ENCODE measurements at places on chromosomes 4 and X.

DNA sequence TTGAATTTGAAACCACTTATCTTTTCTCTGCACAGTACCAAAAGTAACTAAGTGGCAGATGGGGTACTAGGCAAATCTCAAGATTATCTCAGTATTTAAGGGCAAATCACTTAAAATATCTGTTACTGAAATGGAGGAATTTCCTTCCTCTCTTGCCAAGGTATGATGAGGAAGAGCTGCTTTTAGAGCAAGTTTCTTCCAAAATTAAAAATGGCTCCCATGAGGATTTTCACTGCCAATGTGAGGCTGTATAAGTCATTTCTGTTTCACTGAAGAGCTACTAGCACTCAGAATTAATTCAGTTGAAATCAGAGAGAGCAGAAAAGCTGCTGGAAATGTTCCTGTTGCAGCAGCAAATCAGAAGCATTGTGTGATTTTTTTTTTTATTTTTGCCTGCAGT, 43.4 kb downstream of the GABRB1 start:
- no peak for DNase-seq

GRCh38 chrX:48003367-48003757, 427 bp downstream of the ZNF182 start:
- no peak for DNase-seq

- no peak for DNase-seq
Measured at GRCh38 chrX:129318375-129318774, 204.9 kb downstream of the SMARCA1 start.

DNA sequence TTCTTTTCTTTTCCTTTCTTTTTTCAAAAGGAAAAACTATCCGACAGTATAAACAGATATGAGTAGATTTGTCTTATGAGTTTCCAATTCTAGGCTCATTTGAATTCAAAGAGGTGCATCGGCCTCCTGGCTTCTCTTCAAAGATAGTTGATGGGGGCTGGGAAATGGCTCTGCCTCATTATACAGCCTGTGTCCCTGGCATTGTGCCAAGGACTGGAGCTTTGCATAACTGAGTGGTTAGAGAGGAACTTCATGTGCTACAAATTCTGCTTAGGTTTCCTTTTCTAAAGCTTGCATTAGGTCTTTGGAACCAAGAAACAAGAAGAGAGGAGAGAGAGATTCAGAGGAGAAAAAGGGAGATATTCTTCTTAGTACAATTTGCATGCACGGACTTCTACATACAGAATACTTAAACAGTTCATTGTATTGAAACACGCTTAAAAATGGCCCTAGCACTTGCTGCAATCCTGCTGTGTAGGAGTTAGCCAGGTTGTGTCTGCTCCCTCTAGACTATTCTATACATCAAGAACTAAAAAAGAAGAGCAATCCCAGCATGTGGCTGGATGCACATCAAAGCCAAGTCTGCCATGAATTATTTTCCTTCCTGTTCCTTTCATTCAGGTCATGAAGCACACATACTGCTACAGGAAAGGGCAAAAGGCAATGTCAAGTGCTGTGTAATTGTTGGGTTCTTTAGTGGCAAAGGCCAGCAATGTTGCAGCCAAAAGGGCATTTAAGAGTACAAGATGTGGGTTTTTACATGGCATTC, 70.9 kb downstream of the INTS12 start:
- peak; percentile 1 for DNase-seq

DNA sequence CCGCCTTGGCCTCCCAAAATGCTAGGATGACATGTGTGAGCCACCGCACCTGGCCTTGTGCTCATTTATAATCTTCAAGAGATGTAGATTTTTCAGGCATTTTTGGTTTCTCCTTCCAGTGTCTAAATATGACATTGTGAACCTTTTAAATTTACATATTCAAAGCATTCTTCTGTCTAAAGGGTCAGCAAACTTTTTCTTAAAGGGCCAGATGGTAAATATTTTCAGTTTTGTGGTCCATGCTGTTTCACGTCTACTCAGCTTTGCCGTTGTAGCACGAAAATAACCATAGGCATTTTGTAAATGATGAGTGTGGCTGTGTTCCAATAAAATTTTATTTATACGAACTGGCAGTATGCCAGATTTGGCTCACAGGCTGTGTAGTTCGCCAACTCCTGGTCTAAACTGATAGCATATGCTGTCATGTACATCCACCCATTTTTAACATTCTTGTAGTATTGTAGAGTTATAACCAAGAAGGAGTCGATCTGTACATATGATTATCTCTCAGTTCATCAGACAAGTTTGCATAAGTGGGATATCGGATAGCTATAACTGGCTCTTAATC, 12.7 kb upstream of the GCNA start:
- DNase-seq, result no peak

- no peak for DNase-seq
Measured at GRCh38 chr4:133565379-133565778, 416.3 kb downstream of the PCDH10 start.

GRCh38 chr4:108746511-108746910, 16.3 kb downstream of the ETNPPL start:
- no peak for DNase-seq

DNA sequence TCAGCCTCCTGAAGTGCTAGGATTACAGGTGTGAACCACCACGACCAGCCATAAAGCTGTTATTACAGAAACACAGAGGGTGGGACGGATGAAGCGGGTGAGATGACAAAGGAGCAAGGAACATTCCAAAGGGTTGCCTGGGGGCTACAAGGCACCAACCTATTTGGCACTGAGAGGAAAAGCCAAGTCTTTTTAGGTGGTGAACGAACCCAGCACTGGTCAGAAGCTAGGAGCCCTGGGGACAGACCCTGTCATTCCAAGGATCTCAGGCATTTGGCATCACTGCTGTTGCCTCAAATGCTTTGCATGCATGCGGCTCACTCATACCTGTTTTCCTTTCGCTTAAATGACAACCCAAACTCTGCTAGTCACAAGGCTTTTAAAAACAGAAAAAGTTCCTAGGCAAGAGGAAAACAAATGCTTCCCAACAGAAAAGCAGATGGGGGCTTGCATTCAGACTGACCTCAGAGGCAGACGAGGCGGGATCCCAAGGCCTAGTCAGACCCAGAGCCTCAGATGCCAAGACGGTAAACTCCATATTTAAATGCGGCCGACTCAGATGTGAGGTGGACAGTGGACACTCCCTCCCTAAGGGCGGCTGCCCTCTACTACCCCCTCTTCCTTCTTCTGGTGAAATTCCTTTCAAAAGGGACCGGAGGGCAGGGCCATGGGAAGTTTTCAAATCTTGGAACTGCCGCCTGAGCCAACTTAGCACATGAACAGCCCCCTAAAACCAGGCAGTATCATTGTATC, 4.5 kb downstream of the MAP7D2 start:
- no peak for DNase-seq

DNA sequence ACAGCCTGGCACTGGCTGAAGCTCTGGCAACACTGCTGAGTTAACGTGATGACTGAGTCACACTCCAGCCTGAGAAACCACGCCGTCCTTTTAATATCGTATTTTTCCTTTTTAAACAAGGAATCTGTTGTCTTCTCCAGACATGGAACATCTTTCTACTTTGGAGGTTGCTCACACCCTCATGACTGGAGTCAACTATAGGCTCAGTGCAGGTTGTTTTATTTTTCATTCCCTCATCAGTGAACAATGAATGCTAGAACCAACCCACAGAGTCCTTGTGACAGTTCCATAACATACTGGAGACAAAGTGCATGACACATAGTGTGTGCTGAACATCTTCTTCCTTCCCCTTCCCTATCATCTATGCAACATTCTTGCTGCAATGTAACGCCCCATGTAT, 76.8 kb upstream of the CPEB2 start:
- DNase-seq, result no peak

DNA sequence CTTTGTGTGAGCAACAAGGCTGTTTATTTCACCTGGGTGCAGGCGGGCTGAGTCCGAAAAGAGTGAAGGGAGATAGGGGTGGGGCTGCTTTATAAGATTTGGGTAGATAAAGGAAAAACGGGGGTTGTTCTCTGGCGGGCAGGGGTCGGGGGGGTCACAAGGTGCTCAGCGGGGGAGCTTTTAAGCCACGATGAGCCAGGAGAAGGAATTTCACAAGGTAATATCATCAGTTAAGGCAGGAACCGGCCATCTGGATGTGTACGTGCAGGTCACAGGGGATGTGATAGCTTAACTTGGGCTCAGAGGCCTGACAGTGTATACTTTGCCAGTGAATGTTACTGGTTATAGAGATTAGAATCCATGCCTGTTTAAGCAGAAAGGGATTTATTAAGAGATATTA, 19.7 kb upstream of the SPCS3 start:
- DNase-seq, result no peak

DNA sequence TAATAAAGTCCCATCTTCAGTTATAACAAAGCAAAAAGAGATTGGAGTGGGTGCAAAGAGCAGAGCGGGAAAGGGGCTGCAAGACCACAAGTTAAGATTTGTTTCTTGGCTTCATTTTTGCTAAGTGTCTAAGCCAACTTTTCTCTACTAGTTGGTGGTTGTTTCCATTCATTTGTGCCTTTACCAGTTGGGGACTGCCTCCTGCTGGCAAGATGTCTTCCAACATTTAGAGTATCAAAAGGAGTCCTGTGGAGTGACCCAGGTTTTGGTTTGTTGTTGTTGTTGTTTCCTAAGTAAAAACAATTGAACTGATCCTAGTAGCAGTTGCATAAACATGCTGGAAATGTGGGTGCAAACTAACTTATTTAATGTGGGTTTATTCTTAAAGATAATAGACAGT, 121.1 kb downstream of the SPATA18 start:
- DNase-seq, result no peak

DNA sequence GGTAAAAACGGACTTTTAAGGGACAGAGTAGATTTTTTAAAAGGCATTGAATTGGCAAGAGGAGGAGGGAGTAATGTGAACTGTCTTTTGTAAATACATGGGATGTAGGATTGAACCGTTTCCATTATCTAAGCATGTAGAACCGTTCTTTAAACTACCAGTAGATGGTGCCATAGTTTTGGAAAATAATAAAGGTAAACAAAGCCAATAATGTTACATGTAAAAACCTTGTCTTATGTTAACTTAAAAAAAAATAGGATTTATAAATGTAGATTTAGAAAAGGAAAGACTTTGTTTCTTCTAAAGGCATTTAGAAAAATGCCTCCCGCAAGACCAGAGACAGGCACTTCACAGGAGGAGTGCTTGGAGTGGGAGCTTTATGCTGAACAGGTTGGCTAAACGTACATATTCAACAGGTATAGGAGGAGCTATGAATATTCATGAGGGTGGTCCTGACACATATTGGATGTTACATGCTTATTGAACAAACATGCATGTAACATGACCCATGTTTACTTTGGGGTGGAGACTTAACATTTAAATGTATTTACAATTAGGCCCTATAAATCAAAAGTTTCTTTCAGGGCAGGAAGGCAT, 45.5 kb upstream of the FAM241A start:
- DNase-seq, result no peak

DNA sequence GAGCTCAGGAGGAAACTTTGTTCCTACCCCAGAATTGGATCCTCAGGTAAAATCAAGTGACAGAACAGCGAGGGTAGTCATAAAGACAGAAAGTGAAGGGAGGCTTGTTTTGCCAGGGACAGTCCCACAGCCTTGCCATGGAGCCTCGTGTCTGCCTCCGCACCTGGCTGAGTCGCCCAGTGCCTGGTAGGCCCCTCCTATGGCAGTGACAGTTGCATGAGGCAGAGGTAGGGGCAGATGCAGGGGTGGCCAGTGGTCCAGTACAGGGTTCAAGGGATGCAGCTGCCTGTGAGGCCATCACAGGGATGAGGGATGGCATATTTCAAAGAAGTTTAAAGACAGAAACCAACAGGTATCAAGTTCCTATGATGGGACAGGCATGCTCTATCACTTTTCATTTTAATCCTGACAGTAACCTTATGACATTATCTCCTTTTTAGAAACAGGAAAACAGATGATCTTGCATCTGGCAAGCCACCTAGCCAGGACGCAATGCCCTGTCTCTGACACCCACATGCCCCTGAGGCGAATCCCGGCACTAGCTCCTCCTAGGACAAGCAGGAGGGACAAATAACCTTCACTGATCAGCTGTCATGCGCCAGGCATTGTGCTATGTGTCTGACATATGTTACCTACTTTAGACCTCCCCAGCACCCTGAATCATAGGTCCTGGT, 127.4 kb upstream of the ENPP6 start:
- DNase-seq, result no peak

- DNase-seq, result no peak
Measured at GRCh38 chr4:84366161-84366560, 132.9 kb downstream of the NKX6-1 start.

DNA sequence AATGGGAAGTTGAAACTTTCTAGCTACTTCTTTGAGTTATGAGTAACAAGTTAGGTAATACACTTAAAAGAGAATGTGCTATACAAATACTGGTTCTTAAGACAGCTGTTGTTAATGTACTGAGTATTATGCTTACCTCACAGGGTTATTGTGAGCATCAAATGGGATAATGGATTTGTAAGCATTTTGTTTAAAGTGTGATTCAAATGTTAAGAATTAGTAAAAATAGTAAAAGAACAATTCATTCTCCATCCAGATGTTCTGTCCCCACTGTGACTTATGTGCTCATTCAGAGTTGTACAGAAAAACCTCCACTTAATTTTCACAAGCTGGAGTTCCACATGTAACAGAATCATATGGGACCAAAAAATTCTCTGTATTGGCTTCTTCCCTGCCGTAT, 63.6 kb downstream of the AR start:
- DNase-seq, result no peak

DNA sequence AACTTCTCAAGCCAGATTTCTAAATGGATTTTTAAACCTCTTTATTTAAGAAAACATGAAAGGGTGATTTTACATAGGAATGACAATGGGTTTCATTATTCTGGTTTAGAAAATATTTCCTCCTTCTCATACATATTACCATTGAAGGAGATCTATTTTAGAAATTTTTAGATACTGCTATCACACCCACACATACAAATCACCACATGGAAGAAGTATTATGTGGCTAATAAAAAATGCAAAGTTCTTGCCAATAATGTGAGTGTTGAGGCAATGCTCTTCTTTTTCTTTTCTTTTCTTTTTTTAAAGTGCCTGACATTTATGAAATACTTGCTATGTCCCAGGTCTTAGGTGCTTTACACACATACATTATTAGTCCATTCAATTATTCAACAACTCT, 6.8 kb downstream of the STAP1 start:
- no peak for DNase-seq

DNA sequence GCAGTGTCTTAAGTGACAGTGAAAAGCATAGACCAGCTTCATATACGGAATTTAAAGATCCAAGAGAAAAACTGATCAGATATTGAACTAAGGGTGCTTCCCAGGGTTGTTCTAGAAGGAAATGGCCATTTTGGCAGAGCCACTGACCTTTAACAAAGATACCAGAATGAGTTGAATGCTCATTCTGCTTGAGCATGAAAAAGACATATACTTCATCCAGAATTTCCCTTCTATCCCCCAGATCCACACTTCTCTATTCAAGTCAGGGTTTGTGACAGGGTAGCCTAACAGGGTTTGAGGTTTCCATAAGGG, 45.6 kb upstream of the FAM9C start:
- DNase-seq, result no peak

- DNase-seq, result no peak
Measured at GRCh38 chr4:139286186-139286698, 6.2 kb upstream of the MGARP start.

DNA sequence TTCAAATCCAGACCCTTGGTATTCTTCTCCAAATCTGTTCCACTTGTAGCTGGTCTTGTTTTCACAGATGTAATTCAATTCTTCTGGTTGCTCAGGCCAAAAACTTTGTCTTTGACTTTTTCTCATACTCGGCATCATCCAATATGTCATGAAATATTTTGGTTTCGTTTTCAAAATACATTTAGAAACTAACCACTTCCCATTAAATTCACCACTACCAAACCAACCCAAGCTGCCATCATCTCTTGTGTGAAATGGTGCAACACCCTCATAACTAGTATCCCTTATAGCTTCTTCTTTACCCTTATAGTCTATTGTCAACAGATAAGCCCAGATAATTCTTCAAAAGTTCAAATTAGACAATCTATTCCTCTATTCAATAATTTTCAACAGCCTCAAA, 192.1 kb downstream of the PRR32 start:
- DNase-seq, result no peak
